ENCODE measurements at places on chromosomes 7 and 10.
A peak's percentile ranks its signal among the peaks of the same experiment; 100 is the strongest.

DNA sequence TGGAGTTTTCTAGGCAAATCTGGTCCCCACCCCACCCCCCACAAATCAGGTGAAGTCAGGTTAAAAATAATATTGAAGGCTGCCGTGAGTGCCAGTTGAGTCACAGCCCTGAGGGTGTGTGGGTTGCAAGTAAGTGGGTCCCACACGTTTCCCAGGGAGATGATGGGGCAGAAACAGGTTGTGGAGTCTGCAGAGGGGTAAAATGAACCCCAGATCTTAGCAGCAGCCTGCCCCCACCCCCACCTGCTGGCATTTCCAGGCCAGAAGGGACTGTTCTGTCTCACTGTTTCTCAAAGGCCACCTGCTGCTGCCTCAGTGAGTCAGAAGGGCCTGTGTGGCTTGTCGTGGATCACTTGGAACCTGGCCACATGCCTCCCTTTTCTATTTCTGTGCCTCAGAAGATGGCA lies 59.8 kb upstream of the SMNDC1 start:
- peak; percentile 71 for DNase-seq

- DNase-seq, result no peak
Observed at GRCh38 chr7:96449094-96449493, 127.2 kb upstream of the SLC25A13 start.

DNA sequence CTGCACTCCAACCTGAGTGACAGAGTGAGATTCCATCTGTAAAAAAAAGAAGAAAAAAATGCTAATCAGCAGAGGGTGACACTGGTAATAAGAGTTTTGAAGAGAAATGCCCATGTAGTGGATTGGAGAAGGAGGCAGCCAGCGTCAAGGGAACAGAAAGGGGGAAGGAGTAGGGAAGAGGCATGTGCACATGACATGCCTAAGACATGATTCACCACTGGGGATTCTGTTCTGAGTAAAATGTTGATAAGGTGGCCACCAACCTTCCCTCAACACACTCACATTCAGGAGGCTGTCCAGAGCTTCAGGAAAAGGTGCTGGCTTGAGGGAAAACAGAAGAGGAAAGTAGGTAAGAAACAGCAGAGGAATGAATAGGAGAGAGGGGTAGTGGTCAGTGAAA lies 39.9 kb downstream of the AKR1D1 start:
- no peak for DNase-seq

DNA sequence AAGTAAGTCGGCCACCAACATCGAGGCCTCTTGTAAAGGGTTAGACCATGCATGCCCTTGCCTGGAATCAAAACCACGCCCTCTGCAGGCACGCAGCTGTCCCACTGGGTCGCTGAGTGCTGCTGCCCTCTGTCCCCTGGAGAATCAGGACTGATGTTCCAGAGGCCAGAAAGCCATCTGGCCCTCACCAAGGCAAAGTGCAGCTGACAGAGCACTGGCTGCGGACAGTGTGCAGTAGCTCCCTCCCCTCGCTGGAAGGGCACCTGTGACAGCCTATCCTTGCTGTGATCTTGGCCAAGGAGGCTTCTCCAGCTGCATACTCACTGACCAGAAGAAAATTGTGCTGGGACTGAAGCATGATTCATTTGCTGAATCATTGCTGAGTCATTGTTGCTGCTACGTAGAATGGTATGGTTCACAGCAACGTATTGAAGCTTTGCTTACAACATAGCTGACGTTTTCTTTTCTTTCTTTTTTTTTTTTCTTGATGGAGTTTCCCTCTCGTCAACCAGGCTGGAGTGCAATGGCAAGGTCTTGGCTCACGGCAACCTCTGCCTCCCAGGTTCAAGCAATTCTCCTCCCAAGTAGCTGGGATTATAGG lies 30.4 kb downstream of the DDC start:
- no peak for DNase-seq

DNA sequence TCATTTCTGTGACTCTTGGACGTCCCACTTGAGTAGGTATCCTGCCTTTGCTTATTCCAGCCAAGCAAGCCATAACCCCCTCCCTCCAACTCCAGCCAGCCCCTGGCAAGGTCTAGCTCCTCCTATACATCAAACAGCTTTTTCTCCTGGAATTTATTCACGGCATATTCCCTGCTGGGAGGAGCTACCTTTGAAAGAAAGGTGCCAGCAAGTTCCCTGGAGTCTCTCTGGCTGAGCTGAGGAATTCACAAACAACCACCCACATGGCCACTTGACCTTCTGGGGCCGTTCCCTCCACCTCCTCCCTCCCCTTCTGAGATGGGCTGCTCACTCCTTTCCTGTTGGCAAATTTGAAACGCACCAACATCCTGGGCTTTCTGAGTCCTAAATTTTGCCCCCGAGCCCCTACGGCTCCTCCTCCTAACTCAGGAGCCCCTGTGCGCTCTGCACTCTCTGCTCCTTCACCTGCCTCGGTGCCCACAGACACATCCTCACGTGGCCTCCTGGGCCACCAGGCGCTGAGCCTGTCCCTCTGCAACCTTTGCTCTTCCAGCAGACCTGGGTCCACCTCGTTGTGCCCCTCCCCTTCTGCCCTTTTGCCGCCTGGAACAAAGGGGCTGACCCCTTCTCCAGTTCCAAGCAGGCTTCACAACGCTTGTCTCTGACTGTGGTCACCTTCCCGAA lies 48.0 kb downstream of the HSPA12A start:
- DNase-seq, result no peak

GRCh38 chr10:132632851-132633684 lies 95.5 kb downstream of the INPP5A start:
- no peak for DNase-seq

DNA sequence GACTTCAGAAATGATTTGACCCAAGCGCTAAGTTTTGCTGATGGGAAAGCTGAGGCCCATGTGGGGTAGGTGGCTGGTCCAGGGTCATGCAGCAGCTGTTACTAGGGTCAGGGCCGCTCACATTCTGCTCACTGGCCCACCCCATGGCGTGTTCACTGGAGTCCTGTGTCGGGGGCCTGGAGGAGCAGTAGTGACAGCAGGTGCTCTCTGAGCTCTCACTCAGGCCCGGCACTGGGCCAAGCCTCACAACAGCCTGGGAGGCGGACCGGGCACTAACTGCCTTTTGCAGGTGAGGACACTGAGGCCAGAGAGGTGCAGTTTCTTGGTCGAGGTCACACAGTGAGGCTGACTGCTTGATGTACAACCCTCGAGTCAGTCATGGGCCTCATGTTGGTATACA lies 82.7 kb downstream of the GLRX3 start:
- no peak for DNase-seq

DNA sequence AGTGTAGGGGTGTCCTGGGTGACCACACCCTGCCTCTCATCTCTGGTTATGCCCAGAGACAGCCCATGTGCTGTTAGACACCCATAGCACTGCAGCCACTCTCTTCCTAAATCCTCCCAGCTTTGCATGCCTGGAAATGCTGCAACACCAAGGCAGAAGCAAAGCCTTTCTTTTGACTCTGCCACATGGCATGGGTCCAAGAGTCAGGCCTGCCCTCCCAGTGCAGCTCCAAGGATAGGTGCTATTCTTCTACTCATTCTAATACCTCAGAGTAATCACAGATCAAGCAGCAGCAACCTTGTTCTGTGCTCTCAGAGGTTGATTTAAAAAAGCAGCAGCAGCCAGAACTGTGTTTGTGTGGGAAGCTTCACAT lies 23.4 kb downstream of the FRMPD2 start:
- no peak for DNase-seq

GRCh38 chr7:104625956-104626355 lies 297.6 kb downstream of the LHFPL3 start:
- DNase-seq, result no peak

- DNase-seq, result no peak
Observed at GRCh38 chr10:131561897-131562296, 250.4 kb upstream of the TCERG1L start.

- no peak for DNase-seq
Observed at GRCh38 chr10:35564341-35564968, 40.7 kb upstream of the GJD4 start.

DNA sequence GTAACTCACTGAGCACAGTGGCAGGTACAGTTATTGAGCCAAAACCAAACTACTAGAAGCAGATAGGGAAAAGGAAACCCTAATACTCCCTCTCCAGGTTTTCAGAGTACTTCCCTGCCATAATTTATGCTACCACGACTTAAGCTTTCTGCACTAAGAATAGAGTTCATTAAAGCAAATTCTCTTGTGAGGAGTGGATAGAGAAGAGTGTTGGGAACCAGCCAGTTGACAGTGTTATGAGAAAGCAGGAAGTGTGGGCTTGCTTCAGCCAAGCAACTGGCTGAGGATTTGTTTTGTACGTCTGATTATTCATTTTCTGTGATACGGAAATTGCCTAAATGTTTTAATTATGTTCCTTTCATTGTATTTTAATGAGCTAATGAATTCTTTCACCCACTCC lies 280.5 kb downstream of the KIF20B start:
- no peak for DNase-seq

- DNase-seq, result no peak
Observed at GRCh38 chr10:71643904-71644303, 75.7 kb downstream of the C10orf105 start.

DNA sequence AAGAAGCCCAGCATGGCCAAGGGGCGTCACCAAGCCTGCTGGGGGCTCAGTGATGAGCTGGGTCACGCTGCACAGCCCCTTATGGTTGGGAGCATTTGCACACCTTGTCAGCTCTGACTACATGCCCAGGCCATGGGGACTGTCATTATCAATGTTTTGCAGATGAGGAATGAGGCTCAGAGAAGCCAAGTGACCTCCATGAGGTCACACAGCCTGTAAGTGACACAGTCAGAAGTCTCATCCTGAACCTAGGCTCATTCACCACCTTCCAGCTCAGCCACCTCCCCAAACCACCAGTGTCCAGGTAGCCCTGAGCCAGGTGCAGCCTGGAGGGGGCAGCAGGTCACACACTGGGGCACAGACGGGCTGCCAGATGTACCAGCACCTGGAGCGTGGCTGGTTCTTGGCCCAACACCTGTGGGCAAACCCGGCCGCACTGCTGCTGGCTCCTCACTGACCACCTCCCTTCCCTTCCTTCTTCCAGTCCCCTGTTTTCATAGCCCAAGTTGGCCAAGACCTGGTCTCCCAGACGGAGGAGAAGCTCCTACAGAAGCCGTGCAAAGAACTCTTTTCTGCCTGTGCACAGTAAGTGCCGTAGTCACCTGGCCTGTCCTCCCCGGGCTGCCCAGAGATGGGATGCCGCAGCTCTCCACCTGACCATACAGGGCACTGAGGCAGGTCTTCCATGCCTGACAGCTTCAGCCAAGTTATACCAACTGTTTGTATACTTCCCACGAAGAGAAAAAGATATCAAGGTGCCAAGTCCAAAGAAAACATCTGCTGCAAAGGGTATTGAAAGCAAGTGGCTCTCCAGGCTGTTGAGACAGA lies 119.6 kb downstream of the RGS10 start:
- no peak for DNase-seq

- no peak for DNase-seq
Observed at GRCh38 chr10:93224005-93224779, 150.5 kb downstream of the CYP26A1 start.

DNA sequence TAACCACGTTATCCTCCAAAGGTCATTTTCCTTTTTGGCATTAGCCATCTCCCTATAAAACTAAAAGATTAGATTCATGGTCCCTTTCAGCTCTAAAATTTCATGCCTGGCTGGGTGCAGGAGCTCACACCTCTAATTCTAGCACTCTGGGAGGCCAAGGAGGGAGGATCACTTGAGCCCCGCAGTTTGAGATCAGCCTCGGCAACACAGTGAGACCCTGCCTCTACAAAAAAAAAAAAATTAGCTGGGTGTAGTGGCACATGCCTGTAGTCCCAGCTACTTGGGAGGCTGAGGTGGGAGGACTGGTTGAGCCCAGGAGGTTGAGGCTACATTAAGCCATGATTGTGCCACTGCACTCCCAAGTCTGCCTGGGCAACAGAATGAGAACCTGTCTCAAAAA lies 57.0 kb downstream of the MALSU1 start:
- DNase-seq, result no peak

DNA sequence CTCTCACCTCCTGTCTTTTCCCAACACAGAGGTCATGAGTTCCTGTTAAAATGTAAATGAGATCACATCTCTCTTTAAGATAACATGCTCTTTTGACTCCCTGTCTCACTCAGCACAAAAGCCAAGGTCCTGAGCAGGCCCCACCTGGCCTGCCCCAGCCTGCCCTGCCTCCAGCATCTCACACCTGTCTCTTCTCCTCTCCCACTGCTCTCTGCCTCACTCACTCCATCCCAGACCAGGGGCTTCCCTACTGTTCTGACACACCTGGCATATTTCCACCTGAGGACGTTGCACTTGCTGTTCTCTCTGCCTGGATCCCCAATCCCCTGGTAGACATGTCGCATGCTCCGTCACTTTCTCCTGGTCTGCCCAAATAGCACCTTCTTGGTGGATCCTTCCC lies 285.0 kb upstream of the ZMIZ1 start:
- DNase-seq, result no peak

DNA sequence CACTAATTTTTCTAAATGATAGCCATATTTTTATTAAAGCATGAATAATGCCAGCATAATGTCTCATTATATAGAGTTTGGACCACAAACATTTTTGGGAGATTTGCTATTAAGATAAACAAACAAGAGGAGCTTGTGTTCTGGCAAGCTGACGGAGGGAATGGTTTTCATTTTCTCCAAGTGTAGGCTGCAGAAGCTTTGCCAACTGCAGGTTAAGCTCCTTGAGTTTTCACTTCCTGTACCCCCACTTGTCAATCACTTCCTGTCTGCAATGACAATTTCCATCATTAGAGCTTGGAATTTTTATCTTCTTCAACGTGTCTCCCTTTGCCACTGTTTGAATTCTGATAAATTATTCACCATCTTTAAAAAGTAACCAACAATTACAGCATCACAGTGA lies 13.4 kb downstream of the EBF3 start:
- DNase-seq, result no peak

- no peak for DNase-seq
Observed at GRCh38 chr10:80504897-80505465, 32.7 kb upstream of the SH2D4B start.

DNA sequence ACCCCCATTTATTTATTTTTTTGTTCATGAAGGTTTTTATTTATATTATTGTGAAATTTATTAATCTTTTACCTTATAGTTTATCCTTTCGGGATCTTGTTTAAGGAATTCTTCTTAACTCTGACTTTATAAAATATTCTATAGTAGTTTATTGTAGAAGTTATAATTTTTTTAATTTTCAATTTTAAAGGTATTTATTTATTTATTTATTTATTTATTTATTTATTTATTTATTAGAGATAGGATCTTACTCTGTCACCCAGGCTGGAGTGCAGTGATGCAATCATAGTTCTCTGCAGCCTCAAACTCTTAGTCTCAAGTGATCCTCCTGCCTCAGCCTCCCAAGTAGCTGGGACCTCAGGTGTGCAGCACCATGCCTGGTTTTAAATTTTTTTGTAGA lies 56.0 kb downstream of the NRF1 start:
- no peak for DNase-seq

DNA sequence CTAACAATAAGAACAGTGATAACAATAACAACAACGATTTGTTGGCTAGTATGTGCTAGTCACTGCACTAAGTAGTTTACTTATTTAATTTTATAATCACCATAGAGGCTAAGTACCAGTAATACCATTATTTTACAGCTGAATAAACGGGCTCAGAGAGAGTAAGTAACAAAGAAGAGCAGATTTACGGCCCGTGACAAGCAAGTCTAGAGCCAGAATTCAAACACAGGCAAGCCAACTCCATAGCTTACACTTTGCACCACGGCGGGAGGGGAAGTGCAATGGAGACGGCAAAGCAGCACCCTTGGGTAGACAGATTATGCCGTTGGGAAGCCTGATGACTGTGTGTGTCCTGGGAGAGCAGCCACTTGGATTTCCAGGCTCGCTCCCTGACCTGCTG lies 1.2 kb upstream of the OR6V1 start:
- DNase-seq, result no peak

Measured in activated naive CD8-positive, alpha-beta T cell treated with anti-CD3 and anti-CD28 coated beads, Interleukin-2, amount 50 U/mL, for 24 hours (primary cell).